Left renal pelvis (tissue), 4 donors: ENCODE measurements at places on chromosomes 7 and 10.

GRCh38 chr7:88291398-88292173, 15.1 kb downstream of the STEAP4 start:
- no peak for DNase-seq

DNA sequence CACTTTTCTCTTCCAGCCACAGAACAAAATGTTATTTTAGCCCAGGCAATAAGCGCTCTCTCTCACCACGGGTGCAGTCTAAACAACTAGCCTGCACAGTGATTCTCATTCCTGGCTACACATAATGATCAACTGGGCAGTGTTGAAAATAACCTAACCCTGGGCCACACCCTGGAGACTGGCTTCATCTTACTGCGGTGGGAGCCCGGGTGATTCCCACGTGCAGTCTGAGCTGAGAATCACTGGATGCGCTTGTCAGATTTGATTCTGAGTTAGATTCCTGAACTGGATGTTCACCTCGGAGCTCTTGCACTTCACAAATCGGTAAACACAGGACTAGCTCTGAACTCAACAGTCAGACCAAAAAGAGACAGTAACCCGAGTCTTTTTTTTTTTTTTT, 14.9 kb downstream of the ZC3HAV1 start:
- no peak for DNase-seq

- DNase-seq: no peak
Observed at GRCh38 chr7:77409739-77410547, 6.2 kb downstream of the GSAP start.

GRCh38 chr10:86861351-86861750, 96.1 kb downstream of the MMRN2 start:
- DNase-seq: no peak

DNA sequence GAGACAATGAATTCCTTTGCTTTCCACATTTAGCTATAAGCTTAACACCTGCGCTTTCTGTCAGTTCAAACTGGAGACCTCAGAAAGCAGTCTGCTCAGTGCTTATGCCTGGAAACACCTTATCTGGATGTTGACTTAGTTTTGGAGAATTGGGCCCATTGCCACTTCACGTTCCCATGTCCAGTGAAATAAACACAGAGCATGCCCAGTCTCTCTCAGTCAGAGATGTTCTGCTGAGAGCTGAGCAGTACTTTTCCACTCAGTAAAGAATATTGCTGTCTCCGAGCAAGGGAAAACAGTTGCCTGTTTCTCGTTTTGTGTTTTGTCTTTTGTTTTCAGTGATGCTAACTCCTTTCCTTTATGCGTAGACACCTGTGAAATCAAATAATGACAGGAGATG, 83.2 kb upstream of the PRR15 start:
- no peak for DNase-seq

DNA sequence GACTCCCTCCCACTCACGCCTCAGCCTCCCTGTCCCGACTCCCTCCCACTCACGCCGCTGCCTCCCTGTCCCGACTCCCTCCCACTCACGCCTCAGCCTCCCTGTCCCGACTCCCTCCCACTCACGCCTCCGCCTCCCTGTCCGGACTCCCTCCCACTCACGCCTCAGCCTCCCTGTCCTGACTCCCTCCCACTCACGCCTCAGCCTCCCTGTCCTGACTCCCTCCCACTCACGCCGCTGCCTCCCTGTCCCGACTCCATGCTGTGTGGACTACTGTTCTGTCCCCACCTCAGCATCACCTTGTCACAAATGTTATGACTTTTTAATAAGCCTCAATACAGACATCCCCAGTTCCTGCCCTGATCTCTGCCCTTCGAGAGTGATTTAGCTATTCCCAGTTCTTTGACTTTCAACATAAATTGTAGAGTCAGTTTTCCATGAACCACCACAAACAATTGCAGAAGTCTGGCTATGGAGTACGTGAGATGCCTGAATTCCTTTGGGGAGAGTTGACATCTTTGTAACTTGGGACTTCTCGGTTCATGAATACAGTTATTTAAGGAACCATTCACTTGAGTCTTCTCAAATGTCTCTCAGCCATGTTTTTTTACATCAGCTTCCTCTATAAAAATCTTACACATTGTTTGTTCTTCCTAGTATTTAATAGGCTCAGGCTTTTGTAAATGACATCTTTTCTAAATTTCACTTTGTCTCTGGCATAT, 71.9 kb downstream of the FOXL3 start:
- DNase-seq: no peak

DNA sequence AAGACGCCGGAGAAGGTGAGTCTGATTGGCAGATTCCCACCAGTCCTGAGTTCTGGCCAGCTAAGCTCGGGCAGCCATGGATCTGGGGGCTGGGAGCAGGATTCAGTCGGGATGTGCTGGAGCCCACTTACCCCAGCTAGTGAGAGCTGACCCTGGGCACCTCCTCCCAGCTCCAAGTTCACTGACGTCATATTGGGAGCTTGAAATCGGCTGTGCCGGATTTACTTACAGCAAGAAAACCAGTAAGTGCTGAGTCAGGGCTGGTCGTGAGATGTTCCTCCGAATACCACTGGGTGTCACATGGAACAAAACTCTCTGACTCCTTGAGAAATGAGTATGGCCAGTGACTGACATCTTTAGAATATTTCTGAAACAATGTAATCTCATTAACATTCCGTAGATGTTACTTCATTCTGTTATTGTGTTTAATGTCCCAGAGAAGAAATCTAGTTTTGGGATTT, 621.2 kb downstream of the SDK1 start:
- no peak for DNase-seq

DNA sequence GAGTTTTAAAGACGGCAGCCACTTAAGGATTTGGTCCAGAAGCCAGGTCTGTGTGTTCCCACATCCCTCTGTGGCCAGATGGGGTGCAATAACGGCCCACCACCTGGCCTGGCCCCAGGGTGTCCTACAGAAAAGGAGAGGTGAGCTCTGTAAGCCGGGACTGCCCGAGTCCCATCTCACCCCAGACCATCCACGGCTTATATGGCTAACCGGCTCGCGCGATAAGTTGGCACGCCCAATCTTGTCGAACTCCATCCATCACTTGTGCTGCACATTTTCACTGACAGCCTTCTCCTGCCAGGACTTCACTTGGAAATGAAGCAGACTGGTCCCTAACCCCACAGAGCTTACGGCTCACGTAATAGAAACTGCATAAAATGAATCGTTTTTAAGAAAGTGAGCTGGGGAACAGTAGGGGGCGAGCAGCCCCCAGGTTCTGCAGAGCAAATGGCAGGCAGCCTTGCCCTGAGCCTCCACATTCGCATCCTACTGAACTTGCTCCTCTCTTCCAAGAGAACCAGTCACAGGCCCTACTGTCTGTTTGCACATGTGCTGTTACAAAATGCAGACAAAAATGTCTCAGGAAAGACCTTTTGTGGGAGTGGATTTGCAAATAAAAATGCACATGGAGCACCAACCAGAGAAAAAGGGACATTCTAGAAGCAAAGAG, 98.2 kb downstream of the TNS3 start:
- no peak for DNase-seq
